MM.1S (cell line): ENCODE measurements at places on chromosomes 5 and 9.

- H3K27ac ChIP-seq = no peak overlapping the region
- H3K36me3 ChIP-seq = no peaks in the 10 kb centered on the region
- no peak overlapping the region for H3K4me3 ChIP-seq
These were observed 5.7 kb downstream of the SHB start for GRCh38 chr9:38063363-38063707.

- DNase-seq = no peak
- H3K4me1 ChIP-seq = peaks cover 8% of the 10 kb centered on the region
- no peaks in the 10 kb centered on the region for H3K36me3 ChIP-seq
- no peak overlapping the region for H3K4me3 ChIP-seq
These were observed 218.8 kb upstream of the IL12B start for GRCh38 chr5:159549046-159549445.

- no peaks in the 10 kb centered on the region for H3K4me1 ChIP-seq
- H3K4me3 ChIP-seq = no peak overlapping the region
- peaks cover 94% of the 10 kb centered on the region for H3K27me3 ChIP-seq
- no peak overlapping the region for H3K27ac ChIP-seq
- H3K36me3 ChIP-seq = no peaks in the 10 kb centered on the region
These were observed 51.4 kb downstream of the MRPL36 start for GRCh38 chr5:1748271-1748670.

- H3K27me3 ChIP-seq = no peaks in the 10 kb centered on the region
- no peaks in the 10 kb centered on the region for H3K36me3 ChIP-seq
- H3K4me1 ChIP-seq = no peaks in the 10 kb centered on the region
- no peak overlapping the region for H3K27ac ChIP-seq
These were observed 55.5 kb downstream of the FAM81B start for GRCh38 chr5:95446560-95447221.

GRCh38 chr9:27539479-27540441, 10.1 kb upstream of the MOB3B start:
- H3K4me1 ChIP-seq = no peaks in the 10 kb centered on the region
- H3K36me3 ChIP-seq = no peaks in the 10 kb centered on the region
- H3K4me3 ChIP-seq = no peak overlapping the region
- H3K27ac ChIP-seq = no peak overlapping the region
- no peaks in the 10 kb centered on the region for H3K27me3 ChIP-seq

DNA sequence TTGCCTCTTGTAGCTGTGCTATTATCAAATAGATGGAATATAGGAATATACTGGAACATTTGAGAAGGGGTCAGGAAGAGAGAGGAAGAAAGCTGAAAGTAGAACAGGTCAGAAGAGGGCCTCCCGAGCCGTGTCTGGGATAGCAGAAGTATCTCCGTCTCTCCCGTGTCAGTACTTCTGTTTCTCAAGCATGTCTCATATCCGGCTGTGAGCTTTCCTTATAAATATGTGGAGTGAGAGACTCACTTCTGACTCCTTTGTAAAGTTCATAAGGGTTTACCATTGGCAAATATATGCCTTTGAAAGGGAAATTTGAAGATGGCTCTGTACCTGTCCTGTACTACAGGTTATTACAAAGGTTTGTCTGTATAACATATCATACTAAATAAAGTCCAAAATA, 50.3 kb downstream of the MOCS2 start:
- H3K4me1 ChIP-seq = no peaks in the 10 kb centered on the region
- H3K27ac ChIP-seq = no peak overlapping the region
- H3K27me3 ChIP-seq = no peaks in the 10 kb centered on the region
- H3K4me3 ChIP-seq = no peak overlapping the region
- DNase-seq = no peak

- DNase-seq = no peak
- H3K4me3 ChIP-seq = no peak overlapping the region
- H3K27me3 ChIP-seq = no peaks in the 10 kb centered on the region
- peaks cover 5% of the 10 kb centered on the region; the same call in 1 of the 2 replicates for H3K4me1 ChIP-seq
- H3K27ac ChIP-seq = no peak overlapping the region
- H3K36me3 ChIP-seq = no peaks in the 10 kb centered on the region
These were observed 43.1 kb downstream of the HRH2 start for GRCh38 chr5:175700991-175701390.

GRCh38 chr5:133809801-133810200, 158.6 kb downstream of the C5orf15 start:
- no peaks in the 10 kb centered on the region for H3K27me3 ChIP-seq
- H3K27ac ChIP-seq = no peak overlapping the region
- no peak overlapping the region for H3K4me3 ChIP-seq
- H3K36me3 ChIP-seq = no peaks in the 10 kb centered on the region
- DNase-seq = no peak

DNA sequence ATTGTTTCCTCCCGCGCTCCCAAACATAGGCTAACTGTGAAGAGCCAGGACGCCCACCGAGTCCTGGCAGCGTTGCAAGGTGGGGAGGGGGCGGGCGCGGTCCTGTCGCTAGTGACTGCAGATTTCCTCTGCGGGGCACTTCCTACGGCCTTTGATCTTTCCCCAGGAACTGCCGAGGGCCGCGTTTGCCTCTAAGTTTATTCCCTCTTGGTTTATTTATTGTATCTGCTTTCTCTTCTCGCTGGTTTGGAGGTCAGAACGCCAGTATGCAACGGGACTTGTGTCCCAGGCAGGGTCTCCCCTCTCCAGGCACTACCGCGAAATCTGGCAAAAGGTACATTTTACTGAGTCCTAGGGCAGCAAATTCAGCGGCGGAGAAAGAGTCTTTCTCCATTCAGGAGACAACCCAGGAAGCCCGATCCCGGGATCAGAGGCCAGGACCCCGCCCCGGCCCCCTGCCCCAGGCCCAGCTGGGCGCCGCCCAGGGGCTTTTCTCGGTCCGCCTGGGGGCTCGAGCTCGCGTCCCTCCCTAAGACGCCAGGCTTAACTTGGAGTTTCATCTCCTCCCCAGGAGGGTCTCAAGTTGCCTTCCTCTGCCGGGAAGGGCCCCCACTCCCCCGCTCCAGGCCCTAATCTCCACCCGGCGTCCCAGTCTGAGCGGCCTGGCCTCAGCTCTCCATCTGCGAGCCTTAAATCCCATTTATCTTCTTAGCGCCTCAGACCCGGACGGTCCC, 884 bp upstream of the EGFLAM start:
- no peak overlapping the region for H3K27ac ChIP-seq
- no peaks in the 10 kb centered on the region for H3K27me3 ChIP-seq
- H3K4me3 ChIP-seq = no peak overlapping the region
- no peaks in the 10 kb centered on the region for H3K4me1 ChIP-seq
- no peak for DNase-seq

DNA sequence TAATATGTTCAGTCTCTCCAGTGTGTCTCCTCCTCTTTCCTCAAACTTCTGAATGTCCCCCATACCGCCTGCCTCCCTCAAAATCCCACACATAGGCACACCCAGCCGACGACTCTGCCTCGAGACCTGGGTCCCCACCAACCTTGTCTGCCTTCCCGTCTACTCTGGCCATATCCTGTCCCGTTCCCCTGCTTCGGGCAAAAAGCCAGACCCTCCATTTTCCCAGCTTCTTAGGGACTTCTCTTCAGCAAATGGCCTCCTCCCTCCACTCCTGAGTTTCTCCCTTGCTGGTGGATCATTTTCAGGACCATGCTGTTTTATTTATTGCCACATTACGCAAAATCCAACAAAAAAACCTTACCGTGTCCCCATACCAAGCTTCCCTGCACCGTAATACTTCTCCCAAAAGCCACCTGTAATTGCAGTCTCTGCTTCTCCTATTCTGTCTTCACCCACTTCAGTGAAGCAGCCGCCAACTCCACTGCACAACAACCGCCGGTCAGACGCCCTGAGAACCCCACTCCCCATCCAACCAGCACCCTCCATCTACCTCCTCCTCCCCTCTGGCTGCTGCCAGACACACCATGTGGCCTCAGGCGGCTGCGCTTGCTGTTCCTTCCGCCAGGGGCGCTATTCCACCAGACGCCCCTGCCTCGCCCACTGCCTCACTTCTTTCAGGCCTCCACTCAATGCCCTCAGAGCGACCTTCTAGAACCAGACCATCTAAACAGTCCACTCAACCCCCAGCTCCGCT, 117.0 kb downstream of the TRPM6 start:
- H3K27me3 ChIP-seq = no peaks in the 10 kb centered on the region
- H3K4me1 ChIP-seq = no peaks in the 10 kb centered on the region
- H3K4me3 ChIP-seq = no peak overlapping the region
- peak; percentile 56 for DNase-seq

GRCh38 chr5:91182763-91183162, 200.4 kb downstream of the ARRDC3 start:
- H3K4me3 ChIP-seq = no peak overlapping the region
- no peaks in the 10 kb centered on the region for H3K27me3 ChIP-seq
- H3K27ac ChIP-seq = no peak overlapping the region
- no peak for DNase-seq

GRCh38 chr9:113289091-113289490, 13.6 kb downstream of the PRPF4 start:
- no peaks in the 10 kb centered on the region for H3K4me1 ChIP-seq
- no peaks in the 10 kb centered on the region for H3K27me3 ChIP-seq
- no peak overlapping the region for H3K4me3 ChIP-seq
- peaks cover 34% of the 10 kb centered on the region for H3K36me3 ChIP-seq
- no peak overlapping the region for H3K27ac ChIP-seq
